Stimulated activated CD4-positive, alpha-beta T cell treated with anti-CD3 and anti-CD28 coated beads, TNF-alpha, amount 100 ng/mL, for 1 hour (primary cell): ENCODE measurements at places on chromosomes 11 and 22.
A peak's percentile ranks its signal among the peaks of the same experiment; 100 is the strongest.

DNA sequence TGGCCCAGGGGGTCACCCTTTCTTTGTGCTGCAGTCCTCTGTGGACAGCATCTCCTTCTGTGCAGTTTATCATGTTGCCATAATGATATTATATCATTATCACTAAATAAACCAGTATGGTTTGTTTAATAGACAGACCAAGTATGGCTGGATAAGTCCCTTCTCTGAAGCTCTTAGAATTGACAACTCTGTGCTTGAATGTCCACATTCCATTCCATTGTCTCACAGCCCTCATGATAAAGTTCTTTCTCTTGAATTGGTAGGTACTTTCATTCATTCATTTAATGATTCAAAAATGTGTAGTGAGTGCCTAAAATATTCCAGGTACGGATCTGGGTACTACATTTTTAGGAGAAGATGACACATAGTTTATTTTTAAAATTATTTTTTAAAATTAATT, 7.8 kb downstream of the RPS6KA4 start:
- DNase-seq, result no peak

DNA sequence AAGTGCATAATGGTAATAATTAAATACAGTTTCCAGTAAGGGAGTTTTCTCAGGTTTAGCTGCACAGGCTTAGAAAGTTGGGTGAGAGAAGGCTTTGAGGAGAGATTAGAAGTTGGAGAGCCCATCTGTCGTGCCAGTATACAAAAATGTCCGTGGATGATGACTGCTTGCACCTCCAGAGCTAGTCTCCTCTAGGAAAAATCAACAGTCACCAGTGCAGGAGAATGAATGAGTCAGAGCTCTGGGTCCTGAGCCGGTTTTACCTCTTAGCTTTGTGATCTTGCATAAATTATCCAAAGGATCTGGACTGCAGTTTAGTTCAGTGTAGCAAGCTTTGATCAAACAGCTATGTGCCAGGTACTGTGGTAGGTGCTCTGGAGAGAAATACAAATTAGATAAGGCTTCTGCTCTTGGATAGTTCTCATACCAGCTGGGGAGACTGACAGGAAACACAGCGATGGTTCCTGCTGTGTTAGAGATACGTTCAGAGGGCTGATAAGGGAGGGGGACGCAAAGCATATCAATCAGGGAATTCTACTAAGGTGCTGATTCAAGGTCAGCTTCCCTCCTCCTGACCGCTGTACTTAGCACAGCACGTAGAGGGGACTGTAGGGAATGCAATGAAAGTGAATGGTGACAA, 125.9 kb downstream of the TEAD1 start:
- DNase-seq, result no peak

GRCh38 chr11:57584341-57584740, 13.1 kb upstream of the SERPING1 start:
- DNase-seq, result no peak

DNA sequence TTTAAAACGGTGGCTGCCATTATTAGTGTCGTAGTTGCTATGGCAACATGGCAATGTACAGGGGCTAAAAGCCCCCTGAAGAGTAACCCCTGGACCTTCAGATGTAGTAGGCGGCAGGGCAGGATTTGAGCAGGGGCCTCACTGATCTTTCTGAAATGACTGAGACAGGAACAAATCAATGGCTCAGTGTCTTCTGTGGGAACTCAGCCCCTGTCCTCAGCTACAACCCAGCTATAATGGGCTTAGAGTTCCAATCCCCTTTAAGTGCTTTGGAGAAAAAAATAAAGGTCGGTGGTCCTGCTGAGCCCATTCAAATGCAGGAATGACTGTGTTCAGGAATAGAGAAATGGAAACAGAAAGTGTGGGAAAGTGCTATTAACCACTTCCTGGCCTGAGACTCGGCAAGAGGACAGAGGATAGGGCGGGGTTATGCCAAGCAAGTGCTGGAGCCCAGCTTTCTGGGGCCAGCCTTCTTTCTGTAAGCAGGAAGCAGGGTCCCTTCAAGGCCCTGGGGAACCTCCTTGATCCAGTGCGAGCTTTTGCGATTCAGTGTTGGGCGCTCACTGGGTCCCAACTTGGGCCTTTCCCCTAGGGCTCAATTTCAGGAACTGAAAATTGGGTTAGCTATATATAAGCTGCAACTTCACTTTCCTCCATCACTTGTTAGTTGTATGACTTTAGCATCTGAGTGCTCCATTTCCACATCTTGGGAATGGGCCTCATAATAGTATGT, 6.1 kb upstream of the CD82 start:
- DNase-seq, result no peak

DNA sequence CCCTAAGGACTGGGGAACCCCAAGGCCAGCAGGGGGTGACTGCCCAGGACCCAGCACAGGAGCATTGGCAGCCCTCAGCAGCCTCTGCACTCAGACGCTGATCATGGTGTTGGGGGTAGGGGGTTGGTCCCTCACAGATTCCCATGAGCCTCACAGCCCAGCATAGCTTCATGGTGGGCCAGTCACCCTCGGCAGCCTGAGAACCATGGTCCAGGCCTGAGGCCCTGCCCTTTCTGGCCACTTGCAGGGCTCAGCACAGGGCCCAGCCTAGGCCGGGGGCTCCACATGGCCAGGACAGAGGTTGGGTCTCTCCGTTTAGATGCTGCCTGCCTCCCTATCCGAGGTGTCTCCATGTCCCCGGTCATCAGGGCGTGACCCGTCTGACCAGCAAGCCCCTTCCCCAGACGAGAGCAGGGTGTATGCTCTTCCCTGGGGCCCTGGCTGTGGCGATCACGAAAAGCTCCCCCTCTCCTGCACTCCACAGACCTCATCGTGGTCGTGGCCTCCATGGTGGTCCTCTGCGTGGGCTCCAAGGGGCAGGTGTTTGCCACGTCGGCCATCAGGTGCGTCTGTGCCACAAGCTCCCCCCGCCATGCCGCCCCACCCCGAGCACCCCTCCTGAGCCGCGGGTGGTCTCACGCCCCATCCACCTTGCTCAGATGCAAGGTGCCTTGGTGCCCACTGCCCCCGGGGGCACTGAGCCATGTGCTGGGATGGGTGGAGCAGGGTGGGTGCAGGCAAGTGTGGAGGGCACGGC, 126.2 kb downstream of the KCNQ1 start:
- DNase-seq, result no peak

GRCh38 chr22:49289822-49290679, 537.6 kb downstream of the BRD1 start:
- DNase-seq, result no peak

- no peak for DNase-seq
These were observed 555.2 kb downstream of the SOX6 start for GRCh38 chr11:15801126-15801525.

- DNase-seq, result no peak
These were observed 187.3 kb upstream of the B3GAT1 start for GRCh38 chr11:134599299-134599771.

- no peak for DNase-seq
These were observed 2.3 kb downstream of the CABP4 start for GRCh38 chr11:67457453-67457852.

GRCh38 chr11:120198403-120198786, 12.4 kb upstream of the OAF start:
- DNase-seq, result no peak

DNA sequence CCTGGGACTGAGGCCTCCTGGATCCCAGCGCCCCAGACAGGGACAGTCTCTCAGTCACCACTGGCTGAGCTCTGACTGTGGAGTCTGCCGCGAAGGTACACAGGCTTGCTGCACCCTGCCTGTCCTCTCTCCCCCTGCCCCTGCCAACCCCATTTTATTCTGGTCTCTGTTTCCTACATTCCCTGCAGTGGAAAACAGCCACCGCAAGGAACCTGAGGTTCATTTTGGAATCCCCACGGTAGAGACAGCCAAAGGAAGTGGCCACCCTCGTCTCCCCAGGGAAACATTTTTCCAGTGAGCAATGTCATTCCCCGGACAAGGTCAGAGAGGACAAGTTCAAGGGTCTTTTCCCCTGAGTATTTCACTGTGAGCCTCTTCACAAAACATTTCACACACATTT, 56.6 kb downstream of the FBXO7 start:
- DNase-seq, result no peak

DNA sequence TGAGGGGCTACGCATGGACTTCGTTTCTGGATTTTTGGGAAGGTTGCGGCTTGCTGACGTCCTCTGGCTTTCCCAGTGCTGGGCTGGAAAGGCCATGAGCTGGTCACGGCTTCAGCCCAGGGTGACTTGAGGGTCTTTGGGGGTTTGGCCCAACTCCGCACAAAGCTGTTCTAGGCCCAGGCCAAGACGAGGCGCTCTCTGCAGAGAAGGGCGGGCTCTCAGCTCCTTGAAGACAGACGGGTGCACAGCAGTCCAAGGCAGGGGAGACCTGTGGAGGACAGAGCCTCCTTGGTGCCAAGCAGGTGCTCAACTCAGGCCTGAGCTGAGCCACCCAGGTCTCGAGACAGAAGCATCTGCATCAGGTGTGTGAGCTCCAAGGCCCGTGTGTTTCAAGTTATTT, 1003.7 kb downstream of the BRD1 start:
- DNase-seq, result no peak

GRCh38 chr11:75898871-75899270, 83.9 kb downstream of the UVRAG start:
- DNase-seq, result no peak

DNA sequence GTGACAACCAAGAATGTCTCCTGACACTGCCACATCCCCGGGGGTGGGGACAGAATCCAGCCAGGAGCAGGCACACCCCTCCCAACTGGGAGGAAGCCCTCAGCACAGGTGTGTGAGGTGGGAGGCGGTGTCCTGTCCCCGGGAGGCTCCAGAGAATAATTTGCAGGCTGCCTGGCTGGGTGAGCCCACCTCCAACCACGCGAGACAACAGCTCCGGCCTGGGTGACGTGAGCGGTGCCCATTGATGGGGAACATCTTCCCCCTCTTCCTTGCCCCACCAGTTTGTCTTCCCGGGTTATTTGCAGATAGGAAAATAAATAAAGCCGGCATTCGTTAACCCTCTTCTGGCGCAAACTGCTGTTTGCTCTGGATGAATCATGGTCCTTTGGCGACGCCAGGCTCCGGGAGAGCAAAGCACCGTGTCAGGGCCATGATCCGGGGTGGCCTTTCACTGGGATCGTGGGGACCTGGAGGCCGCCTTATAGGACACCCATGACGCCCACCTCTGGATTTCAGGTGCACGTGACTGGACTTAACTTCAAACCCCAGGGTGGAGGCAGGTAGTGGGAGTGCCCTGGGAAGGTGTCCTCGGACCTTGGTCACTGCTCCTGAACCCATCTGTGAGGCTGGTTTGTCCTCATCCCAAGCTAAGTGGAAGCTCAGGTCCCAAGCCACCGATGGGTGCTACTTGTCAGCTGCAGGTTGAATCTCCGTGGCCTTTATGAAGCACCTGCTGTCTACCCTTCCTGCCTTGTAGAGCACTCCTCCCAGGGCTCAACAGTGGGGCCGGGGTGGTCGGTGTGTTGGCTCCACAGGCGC, 13.9 kb downstream of the CCND1 start:
- no peak for DNase-seq

- DNase-seq, result no peak
These were observed 11.1 kb upstream of the PHLDA2 start for GRCh38 chr11:2940147-2940920.

- DNase-seq, result no peak
These were observed 6.4 kb downstream of the NPTXR start for GRCh38 chr22:38837414-38837928.

DNA sequence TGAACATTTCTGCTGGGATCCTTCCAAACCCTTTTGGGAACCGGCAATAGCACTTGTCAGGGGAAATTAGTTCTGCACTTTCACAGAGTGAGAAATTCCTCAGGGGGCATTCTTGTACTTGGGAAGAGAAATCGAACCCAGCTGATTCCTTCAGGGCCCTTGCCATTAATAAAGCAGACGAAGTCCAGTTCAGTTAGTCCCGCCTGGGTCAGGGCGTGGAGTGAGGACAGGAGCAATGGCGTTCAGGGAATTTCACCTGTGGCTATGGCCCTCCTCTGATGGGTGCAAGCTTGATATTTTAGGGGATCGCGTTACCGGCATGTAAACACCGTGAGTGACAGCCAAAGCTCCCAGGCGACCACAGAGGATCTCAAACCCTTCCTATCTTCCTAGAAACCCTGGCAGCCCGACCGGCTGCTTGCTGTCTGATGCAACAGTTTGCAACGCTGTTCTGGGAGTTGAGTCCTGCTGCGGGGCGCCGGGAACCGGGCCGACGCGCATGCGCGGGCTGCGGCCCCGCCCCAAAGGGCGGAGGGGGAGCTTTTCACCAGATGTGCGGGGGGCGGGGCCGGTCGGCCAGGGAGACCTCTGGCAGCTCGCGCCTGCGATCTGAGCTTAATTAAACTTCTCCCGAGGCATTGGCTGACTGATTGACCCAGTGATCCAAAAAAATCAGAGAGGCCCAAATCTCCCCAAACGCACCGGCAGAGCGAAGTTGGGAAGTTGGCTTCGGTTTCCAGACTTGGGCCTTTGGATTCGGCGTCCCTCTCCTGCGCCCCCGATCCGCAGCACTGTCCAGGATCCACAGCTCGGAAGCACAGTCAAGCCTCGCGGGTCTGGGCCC, 34.3 kb upstream of the CREB3L1 start:
- DNase-seq, result peak; percentile 79
